ENCODE measurements at places on chromosomes 1 and 21.

GRCh38 chr1:80427881-80428280 lies 1372.9 kb upstream of the ADGRL2 start:
- DNase-seq, result no peak

DNA sequence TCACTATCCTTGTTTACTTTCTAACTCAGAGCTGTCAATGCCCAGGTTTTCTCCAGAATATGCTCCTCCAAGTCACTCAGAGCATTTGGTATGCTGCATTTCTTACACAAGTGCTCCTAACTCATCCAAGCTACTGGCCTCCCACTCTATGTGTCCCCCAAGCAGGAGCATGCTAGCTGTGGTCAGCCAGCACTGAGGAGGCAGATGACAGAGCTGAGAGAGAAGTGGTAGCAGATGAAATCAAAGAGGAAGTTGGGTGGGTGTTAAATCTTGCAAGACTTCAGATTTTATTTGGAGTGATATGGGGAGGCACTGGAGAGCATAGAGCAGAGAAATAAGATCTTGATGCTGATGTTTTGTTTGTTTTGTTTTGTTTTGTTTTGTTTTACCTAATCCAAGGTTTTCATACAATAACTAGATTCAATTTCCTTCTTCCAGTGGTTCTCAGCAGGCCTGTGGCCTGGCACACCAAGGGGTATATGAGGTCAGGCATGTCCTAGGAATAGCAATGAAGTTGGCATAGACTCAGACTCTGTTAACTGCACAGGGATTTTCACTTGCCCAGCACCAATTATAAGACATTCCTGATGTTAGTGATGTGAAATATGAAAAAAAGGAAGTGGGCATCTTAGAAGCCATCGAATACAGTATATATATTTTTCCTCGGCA lies 3.1 kb upstream of the PGBD5 start:
- DNase-seq, result no peak

DNA sequence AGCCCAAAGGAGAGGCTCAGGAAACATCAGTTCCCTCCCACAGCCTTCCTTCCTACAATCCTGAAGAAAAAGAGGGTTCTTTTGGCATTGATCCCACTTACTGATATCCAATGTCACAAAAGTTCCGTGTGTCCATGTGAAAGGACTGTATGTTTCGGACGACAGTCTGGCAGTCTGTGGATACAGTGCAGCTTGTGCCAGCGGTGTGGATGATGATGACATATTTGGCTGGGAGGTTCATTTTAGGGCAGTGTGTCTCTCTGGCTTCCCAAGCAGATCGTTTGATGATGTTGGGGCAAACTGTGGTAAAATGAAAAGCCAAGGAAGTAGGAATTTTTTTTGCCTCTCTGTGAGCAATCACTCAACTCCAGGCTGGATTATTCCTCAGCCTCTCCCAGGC lies 10.4 kb downstream of the PGLYRP3 start:
- no peak for DNase-seq

- DNase-seq, result no peak
These were observed 176.2 kb downstream of the IGSF21 start for GRCh38 chr1:18283601-18284385.

- no peak for DNase-seq
These were observed 9.5 kb downstream of the ETNK2 start for GRCh38 chr1:204142032-204142974.

DNA sequence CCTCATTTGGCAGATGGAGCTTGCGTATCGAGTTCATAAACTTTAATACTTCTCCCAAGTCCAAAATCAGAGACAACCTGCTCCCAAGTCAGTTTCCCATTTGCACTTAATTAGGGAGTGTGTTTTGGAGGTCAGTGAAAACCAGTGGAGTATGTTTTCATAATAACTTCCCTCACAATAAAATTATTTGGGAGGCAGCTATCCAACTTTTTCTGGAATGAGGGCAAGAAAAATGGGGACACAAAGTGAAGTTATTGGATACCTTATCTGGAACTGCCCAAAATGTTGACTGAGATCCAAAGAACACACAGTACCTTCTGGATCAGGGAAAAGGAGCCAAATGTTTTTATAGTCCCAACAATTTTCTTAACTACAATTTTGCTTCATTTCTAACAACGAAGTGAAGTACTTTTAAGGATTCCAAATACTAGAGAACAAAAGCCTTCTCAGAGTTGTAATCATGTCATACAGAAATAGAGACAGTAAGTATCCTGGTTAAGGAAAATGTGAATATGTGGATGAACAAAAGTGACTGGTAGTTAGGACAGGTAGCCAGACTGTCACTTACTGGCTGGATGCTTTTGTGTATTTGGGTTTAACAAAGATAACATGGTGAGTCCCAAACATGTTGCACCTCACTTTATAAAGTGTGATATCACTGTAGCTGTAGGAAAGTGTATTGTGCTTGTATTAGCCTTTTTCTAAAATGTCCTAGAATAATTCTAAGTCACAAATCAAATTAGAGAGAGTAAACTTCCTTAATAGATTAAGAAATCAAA lies 325.0 kb downstream of the HLX start:
- no peak for DNase-seq

DNA sequence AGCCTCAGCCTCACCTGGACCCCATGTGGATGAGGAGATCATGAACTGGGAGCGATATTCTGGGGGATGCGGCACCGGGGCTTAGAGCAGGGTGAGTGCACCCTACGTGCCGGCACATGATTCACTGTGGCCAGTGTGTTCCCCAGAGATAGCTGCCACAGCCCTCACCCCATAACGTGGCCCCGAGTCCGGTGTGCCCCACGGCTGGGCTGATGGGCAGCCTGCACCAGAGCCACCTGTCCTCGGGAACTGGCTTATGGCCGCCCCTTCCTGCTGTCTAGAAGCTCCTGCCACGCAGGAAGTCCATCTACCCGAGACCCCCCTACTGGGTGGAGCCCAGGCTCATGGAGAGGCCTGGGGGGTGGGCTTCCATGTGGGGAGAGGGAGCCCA lies 39.1 kb upstream of the SLC19A1 start:
- no peak for DNase-seq

- no peak for DNase-seq
These were observed 12.8 kb downstream of the THEMIS2 start for GRCh38 chr1:27885114-27885528.

DNA sequence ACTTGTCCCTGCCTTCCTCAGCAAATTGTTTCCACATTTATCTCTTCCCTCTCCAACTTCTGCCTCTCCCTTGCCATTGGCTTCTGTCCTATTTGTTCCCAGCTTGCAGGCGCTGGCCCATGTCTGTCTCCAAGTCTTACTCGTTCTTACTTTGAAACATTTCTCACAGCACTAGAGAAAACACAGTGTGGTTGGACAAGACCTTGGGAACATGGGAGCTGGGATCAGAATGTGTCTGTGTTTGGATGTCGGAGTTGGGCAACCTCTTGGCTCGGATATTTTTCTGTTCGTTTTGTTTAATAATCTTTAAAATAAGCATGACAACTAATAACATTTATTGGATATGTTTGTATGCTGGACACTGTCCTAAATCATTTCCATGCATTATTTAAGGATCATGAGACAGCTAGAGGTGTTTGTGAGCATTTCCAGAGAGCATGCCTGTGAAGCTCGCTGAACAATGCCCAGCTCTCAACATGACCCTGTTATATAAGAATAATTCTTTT lies 5.9 kb upstream of the BRWD1 start:
- DNase-seq, result no peak

- no peak for DNase-seq
These were observed 463.3 kb upstream of the BRINP3 start for GRCh38 chr1:190940951-190941350.

GRCh38 chr1:233613252-233614172 lies at the start of gene KCNK1:
KCNK1 (plus strand) TSS chr1:233614106; CDS start chr1:233614172, 66 bp downstream.
- DNase-seq, result peak; percentile 61

GRCh38 chr1:1573843-1574720 lies 581 bp downstream of the SSU72 start:
- DNase-seq, result no peak

GRCh38 chr1:32486463-32487113 lies 21.7 kb downstream of the ZBTB8B start:
- DNase-seq, result no peak

- no peak for DNase-seq
These were observed 874.8 kb downstream of the KCNT2 start for GRCh38 chr1:195733408-195733807.

DNA sequence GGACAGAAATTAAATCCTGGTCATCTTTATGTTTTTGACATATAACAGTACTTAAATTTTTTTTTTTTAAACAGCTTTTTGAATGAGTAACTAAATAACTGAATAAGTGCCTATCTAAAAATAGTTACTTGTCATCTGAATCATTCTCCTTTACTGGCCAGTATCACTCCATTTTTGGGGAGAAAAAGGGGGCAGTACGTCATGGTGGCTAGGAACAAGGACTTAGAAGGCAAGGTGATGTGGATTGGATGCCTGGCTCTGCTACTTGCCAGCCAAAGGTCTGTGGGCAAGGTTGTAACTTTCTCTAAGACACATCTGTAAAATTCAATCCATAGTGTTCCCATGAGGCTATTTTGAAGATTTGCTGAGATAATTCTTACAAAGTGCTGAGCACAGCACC lies 220.4 kb upstream of the DEPDC1 start:
- no peak for DNase-seq

GRCh38 chr1:52263153-52263910 lies 102.7 kb downstream of the CC2D1B start:
- no peak for DNase-seq

GRCh38 chr1:20373764-20374163 lies 83.1 kb downstream of the VWA5B1 start:
- no peak for DNase-seq

- DNase-seq, result no peak
These were observed 101.8 kb upstream of the LPGAT1 start for GRCh38 chr1:211932231-211932932.

DNA sequence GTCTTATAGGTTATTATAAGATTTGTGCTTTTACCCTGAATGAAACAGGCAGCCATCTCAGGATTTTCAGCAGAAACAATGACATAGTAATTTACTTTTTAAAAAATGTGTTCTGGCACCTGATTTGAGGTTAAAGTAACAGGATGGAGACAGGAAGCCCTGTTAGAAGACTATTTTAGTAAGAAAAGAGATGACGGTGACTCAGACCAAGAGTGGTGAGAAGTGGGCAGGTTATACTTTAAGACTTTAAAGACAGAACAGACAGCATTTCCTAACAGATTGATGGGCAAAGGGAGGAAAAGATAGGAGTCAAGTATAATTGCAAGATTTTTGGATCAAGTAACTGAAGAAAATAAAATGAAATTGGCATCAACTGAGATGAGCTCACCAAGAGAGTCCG lies 436.8 kb upstream of the NR5A2 start:
- DNase-seq, result no peak

DNA sequence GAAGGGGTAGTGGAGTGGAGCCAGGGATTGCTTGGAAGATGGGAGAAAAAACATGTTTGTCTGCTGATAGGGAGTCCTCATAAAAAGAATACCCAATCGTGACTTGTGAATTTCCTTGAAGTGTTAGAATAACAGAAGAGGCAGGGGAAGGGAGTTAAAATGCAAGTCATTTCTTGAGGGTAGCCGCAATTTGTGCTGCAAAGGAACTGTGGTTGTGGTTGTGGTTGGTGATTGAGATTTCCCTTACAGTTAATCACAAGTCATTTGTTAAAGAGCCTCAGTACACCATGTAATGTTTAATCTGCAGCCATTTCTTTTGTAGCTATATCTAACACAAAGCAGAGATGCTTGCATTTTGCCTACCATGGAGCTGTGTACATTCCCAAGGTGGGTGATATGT lies 38.5 kb upstream of the EGLN1 start:
- no peak for DNase-seq

GRCh38 chr1:86430376-86430775 lies 6.4 kb downstream of the CLCA2 start:
- no peak for DNase-seq

GRCh38 chr1:208173749-208174148 lies 70.4 kb downstream of the PLXNA2 start:
- DNase-seq, result no peak

Measured in retinal pigment epithelial cell (primary cell).